Activated CD4-positive, CD25-positive, alpha-beta regulatory T cell (primary cell): ENCODE measurements at places on chromosomes 3 and 15.

DNA sequence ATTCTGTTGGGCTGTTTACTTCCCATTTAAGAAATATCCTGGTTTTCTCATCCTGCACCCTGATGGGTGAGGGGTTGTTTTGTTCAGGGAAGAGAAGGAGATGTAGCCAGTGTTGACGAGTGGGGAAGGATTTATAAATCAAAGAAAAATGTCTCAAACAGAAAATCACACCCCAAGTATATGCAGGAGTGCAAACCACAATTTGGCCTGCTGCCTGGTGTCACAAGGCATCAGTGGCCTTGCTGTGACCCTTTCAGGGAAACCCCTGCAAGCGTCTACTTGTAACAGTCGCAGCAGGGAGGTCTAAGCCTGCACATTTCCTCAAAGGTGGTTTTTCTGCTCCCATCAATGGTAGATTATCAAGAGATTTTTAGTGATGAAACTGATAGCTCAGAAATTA, 132.6 kb upstream of the LRRN1 start:
- no peak for DNase-seq

GRCh38 chr3:49399461-49399860, 12.3 kb downstream of the RHOA start:
- DNase-seq: no peak

GRCh38 chr3:161879470-161879869, 382.9 kb downstream of the OTOL1 start:
- no peak for DNase-seq

DNA sequence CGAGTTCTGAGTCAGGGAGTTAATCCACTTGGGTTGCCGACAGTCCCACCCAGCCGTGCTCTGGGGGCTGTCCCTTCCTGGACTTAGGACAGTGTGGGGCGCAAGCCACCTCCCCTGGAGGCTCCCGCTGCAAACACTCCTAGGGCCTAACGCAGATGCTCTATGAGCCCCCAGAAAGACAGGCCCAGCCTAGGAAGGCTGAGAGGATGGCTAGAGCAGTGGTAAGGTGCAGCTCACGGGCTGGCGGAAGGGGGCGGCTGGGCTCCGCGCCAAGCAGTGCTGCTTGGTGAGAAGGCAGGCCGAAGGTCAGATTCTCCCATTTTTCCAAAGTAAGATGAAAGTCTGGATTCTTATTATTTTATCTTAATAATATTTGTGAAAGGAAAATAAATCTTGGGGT, 84.6 kb upstream of the ALDH1L1 start:
- DNase-seq: no peak

DNA sequence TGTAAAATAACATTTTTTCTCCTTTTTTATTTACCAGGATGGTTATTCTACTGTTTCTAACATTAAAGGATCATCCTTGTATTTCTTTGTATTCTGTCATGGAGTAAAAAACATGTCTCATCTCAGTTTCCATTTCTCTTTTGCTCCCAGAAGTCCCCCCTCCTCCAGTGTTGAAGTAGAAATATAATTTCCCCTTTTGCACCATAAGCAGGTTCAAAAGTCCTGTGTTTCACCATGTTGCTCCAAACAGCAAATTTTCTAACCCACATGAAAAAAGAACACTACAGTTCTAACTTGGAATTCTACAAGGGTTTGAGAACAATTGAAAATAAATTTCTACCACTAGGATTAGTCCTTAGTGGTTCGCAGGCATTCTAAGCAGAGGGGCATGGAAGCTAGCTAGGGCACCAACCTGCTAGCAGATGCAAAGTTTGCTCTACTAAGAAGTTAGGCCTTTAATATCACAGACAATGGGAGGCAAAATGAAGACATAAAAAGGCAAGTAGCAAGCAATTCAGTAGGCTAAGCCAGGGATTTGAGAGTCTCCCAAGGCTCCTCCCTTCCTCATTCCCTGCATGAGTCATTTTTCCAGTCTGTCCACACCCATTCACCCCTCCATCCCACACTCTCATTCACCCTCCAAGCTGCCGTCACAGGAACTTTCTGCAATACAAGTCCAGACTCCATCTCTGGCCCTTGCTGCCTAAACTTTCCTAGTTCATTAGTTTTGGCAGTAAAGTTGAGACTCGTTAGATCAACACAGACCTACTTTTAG, 2.3 kb upstream of the MBNL1 start:
- DNase-seq: no peak

GRCh38 chr3:37604336-37604833, 257.3 kb upstream of the CTDSPL start:
- DNase-seq: no peak

GRCh38 chr15:89321521-89322410, 12.9 kb downstream of the POLG start:
- no peak for DNase-seq

GRCh38 chr15:49852756-49853155, 231.9 kb downstream of the DTWD1 start:
- no peak for DNase-seq

GRCh38 chr15:85141726-85142125, 160.1 kb downstream of the PDE8A start:
- no peak for DNase-seq

GRCh38 chr15:83762367-83762766, 108.4 kb downstream of the ADAMTSL3 start:
- no peak for DNase-seq

DNA sequence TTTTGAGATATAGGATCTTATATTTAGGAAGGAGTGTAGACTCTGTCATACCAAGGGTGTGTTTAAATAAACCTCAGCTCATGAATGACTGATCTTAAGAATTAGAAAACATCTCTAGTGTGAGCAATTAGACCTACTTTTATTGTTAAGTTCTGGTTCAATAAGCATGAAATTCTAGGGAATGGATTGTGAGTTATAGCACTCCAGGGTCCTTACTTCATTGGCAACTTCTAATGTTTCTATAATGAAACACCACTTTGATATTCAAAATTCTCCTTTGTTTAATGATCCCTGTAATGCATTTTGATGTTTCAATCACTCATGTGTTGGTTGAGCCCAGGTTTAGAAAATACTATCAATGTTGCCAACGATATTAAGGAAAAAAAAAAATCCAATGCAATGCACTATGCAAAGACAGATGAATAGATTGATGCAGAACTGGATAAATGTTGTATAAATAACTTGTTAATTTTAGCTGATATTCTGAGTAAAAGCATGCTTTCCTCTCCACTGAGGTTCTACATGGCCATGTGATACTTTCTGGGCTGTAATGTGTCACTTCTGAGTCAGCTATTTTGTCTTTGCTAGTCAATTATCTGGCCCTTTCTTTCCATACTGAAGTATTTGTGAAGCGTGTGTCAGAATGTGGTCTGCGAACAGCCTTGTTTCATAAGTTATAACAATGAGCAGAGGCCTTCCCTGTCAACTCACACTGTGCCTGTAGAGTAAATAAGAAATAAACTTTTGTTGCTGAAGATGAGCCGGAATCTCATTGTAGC, 1035.9 kb downstream of the PLOD2 start:
- no peak for DNase-seq

GRCh38 chr3:179969525-179969924, 67.2 kb downstream of the PEX5L start:
- DNase-seq: no peak

DNA sequence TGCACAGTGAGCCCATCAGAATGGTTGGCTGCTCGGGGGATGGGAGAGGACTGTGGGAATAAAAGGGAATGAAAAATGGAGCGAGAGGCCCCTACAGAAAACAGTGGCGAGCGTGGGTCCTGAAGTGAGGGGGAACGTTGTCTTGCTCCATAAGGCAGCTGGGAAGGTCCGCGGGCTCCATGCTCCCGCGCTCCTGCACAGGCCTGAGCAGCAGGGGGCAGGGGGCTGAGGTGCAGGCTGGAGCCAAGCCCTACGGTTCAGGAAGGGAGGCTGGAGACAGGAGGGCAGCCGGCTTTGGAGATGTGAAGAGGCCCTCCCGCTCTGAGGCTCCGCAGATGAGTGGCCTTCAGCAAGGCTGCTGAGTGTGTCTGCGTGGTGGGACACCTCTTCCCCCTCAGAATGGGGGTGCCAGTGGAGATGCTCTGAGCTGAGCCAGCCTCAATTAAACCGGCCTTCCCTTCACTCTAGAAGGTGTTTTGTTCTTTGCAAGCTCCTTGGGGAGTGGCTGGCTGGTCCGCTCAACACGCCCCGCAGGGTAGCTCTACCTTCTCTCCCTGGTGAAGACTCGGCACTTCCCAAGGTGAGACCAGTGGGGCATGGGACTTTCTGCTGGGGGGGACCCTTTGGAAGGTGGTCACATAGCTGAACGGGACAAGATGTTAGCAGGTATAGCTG, 208.0 kb downstream of the XXYLT1 start:
- no peak for DNase-seq

DNA sequence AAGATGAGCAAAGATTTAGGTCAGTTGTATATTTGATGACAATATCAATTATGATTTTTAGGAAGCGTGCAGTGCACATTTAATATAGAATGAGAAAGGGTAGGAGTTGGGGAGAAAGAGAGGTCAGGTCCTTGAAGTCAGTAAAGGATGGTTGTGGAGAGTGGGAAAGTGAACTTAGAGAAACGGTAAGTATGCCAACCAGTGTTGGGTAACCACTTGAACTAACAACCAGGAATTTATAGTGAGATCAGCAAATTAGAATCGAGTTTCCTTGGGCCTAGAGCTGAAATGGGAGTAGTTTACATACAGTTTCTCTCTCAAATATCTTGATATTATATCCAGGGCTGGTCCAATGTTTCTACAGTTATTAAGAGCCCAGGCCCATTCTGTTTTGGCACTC, 188.5 kb upstream of the RBMS3 start:
- no peak for DNase-seq

- no peak for DNase-seq
Observed at GRCh38 chr15:85164841-85165466, 183.3 kb downstream of the PDE8A start.

GRCh38 chr3:129624347-129625071, 18.0 kb upstream of the PLXND1 start:
- no peak for DNase-seq

DNA sequence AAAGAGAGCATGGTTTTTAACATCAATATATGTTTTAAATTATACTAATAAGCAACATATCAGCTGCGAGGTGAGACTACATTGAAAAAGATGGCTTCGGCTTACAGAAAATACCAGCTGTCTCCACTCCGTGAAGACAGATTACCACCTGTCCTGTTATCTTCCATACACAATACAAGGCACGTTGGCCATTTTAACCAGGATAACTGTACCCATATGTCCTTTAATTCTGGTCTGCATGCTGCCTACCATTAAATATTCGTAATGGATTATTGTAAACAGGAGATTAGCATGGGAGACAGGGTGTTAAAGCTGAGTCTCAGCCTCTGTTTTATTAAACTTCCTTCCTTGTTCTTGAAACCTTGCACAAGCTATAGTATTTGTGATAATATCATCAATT, 855.5 kb downstream of the ROBO1 start:
- DNase-seq: no peak

DNA sequence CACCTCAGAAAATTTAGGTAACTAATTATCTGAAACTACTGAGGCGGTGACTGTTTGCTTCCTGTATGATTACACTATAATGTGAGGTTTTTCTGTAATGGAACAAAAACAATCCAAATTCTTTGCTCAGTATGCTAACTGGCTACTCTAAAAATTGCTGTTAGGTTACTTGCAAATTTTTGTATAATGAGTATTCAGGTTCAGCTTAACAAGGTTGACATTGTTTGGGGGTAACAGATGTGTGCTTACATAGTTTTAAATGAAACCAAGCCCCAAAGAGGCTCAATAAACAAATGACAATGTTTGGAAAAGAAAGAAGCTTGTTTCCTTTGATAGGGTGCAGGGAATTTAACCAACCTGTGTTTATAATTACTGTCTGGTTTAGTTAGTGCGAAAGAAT, 414.5 kb upstream of the MDFIC2 start:
- no peak for DNase-seq

- DNase-seq: no peak
Observed at GRCh38 chr3:73007992-73008712, 11.5 kb downstream of the PPP4R2 start.

DNA sequence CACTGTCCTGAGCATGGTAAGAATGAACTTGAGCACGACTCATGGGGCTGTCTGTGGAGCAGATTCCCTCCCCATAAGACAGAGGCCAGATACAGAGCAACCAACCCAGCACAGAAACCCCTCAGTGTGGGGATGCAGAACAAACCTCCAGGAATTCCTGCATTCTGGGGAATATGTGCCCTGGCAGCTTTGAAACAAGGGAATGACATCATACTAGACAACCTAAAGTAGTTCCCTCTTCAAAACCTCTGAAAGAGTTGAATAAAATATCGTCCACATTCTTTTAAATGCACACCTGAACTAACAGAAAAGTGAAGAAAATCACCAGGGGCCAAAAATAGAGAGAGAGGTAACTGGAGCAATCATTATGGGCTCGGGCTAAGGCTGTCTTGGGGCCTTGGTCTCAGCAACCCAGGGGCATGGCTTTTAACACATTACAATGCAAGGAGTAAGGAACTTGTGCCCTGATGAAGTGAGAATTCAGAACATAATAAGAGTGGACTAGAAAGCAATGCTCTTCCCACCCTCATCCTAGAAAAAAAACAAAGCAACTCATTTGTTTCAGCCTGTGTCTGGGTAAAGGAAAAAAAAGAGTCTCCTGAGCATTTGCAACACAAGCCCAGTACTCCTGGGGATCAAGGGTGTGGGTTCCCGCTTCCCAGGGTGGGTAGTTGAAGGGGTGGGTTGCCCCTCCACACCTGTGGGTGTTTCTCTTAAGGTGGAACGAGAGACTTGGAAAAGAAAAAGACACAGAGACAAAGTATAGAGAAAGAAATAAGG, 43.9 kb downstream of the ADIPOQ start:
- no peak for DNase-seq

DNA sequence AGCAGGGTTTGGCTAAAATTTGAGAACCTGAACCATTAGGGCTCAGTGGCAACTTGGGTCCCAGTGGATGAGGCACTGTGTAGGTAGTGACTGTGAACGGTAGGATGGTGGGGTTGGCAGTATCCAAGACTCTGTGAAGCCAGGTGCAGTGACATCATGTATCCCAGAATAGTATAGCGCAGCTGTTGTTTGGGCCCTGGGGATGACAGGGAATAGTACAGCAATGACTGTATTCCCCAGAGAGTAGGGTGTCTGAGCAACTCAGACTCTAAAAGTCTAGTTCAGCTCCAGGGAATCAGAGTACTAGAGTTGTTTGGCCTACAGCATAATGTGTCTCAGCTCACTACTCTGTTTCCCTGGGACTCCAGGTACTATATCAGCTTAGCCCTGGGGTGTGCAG, 20.7 kb upstream of the PPP2R3A start:
- DNase-seq: no peak

DNA sequence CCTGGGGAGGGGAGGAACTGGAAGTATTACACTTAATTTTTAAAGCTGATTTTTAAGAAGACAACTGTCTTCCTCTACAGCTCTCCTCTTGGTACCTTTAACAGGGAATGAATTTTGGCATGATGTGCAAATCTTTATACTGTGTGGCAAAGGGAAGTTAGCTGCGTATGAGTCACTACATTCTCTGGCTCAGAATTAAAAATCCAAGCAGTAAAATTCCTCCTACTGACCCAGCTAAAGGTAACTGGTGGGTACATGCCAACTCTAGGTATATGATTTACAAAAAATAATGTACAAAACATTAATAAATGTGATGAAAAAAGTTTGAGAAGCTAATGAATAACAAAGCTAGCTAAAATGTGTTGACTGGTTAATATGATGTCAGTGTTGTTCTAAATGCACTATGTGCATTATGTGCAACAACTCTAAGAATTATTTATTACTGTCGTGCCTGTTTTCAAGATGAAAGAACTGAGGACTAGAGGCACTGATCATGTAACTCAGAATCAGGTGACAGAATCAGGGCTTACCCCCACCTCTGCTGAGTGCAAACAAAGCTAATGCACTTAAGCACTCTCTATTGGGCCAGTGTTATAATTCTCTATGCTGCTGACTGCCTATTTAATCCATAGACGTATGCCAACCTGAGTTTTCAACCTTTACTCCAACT, 194.7 kb upstream of the CADPS start:
- no peak for DNase-seq
